Stimulated activated CD8-positive, alpha-beta memory T cell treated with anti-CD3 and anti-CD28 coated beads, Interleukin-7, amount 100 ng/mL, for 24 hours (primary cell): ENCODE measurements at places on chromosomes 12 and 14.

DNA sequence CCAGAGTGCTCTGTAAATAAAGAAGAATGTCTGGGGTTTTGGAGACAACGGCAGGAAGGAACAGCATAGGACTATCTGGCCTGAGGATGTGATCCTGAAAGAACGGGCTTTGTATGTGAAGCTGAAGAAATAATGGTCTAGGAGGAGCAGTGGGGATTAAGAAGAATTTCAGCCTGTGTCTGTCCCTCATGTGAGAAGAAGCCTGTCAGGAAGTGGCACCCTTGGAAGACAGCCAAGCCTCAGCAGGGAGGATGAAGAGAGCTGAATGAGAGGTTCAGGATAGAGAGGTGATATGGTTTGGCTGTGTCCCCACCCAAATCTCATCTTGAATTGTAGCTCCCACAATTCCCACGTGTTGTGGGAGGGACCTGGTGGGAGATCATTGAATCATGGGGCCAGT is 56.9 kb upstream of the TCL1A start:
- DNase-seq: no peak

- no peak for DNase-seq
Observed at GRCh38 chr14:71597955-71598660, 334.1 kb upstream of the RGS6 start.

DNA sequence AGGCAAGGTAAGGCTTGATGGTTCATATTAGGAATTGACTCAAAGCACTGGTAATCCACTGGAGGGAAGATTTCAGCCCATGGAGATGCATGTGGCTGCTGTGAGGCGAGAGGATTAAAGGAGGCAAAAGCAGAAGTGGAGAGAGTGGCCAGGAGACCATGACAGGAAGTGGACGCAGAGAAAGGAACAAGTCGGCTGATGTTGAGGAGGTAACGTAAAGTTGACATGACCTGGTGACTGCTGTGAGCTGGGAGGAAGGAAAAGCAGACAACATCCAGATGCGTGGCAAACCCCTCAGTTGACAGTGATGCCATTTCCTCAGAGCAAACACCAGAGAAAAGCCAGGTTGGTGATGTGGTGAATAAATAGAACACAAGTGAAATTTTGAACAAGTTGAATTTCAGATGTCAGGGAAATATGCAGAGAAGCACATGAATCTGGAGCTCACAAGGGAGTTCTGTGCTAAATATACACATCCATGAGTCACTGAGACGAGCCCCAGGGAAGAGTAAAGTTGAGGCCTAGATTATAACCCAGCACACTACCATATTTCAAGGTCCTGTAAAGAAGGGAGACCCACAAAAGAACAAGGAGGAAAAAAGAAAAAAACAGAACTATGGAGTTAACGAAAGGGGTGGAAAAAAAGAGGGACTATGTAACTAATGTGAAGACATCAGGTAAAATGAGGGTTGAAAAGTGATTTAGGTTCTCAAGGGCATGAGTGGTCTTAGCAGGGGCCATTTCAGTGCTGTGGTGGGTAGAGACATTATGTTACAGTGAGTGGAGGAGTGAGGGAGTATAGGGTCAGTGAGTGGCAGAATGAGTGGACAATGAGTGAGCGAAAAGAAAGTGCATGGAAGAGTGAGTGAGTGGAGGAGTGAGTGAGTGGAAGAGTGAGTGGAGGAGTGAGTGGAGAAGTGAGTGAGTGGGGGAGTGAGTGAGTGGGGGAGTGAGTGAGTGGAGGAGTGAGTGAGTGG is 61.6 kb upstream of the GZMB start:
- DNase-seq: no peak

DNA sequence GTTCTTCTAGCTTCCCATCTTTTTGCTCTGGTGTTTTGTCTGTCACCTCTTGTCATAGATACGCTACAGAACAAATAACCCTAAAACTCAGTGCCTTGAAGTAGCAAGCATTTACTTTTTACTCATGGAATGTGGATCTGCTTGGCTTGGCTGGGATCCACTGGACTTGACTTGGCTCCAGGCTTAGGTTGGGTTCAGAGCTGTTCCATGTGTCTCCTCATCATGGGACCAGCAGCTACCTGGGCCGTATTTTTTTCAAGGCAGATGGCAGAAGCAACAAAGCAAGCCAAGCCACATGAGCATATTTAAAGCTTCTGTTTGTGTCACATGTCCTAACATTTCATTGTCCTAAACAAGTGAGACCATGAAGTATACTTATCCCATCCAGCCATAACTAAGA is 48.7 kb upstream of the ATF1 start:
- DNase-seq: no peak

DNA sequence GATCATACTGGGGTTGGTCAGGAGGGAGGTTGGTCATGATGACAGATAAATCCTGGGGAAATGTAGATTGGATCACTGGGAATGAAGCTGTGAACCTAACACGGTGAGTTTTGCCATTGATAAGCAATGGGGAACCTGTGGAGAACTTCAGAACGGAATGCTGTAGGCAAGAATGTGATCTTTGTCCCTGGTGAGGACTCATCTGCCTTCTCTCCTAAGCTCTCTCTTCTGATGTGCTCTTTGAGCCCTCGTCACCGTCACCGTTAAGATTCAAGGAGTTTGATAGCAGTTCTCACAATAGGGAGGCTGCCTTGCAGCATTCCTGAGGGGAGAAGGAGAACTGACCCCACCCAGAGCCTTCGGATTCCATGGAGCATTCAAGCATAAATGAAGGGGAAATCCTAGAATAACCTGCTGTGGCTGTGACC is 217.6 kb downstream of the ANO6 start:
- no peak for DNase-seq

GRCh38 chr12:104740668-104741067 is 217.4 kb downstream of the SLC41A2 start:
- DNase-seq: no peak

GRCh38 chr12:109863847-109864712 is 16.3 kb downstream of the GLTP start:
- no peak for DNase-seq

DNA sequence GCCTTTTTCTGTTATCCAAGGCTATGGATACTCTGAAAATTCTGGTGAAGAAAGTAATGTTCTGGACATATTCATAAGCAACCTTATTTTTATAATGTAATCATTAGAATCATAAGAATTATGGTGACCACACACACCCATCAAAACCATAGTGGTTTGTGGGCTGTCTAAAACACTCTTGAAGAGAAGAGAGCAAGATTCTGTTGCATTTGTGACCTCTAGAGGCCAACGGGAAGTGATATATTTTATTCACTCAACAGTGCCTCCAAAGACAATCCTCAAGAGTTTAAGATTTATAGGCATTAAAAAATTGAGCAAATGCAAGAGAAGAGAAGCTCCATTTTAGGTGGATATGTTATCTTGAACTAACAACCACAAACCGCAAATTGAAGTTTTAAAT is 68.5 kb upstream of the LGR5 start:
- no peak for DNase-seq

DNA sequence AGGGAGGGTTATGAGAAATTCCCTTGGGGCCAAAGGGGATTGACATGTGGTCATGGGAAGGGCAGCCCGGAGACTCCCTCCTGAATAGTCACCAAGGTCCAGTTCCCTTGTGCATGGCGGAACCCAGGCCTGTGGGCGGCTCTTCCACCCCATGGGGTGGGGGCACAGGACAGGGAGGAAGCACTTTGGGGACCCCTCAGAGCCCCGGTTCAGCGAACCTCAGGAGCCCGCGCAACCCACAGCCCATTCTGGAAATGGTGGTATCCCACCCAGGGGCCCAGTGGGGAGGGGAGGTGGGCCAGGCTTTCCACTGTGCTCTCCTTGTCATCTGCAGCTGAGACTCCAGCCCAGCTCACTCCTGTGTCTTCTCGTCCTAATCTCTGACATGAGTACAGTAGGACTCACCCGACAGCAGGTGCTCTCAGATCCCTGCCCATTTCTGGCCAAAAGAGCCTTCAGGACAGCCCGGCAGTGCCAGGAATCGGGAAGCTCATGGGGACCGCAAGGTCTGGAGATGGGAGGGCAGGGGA is 255.2 kb upstream of the SFSWAP start:
- DNase-seq: no peak

DNA sequence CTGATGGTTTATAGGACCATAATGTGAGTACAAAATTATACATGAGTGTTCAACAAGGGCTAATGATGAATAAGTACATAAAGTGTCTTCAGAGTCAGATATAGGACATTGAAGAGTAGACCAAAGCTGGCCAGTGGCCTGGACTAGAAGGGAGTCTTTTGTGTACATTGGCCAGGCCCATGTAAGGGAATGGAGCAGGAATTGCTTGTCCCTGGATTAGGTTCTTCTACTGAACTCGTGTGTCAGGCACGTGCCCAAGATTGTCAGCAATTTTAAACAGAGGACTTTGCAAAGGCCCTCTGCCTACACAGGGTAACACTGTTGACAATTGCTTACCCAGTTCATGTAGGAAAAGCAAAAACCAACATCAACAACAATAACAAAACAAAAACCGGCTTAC is 196.0 kb upstream of the SEL1L start:
- DNase-seq: no peak

DNA sequence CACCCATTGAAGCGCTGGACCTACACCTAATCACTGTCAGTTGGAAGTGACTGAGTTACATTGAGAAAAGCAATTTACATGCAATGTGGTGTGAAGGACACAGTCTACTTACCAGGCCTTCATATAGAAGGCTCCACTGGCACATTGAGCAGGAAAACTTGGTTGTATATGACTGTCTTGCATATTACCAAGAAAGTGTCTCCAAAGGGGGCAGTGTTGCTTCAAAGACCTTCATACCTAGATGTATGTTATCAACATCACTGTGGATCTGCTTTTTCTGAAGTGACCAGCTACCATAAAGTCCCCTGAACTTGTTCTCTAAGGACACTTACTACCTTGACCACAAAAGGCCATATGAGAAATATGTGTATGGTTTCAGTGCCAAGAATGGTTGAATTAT is 64.1 kb downstream of the NELL2 start:
- DNase-seq: no peak

GRCh38 chr12:57250541-57250940 is 446 bp downstream of the STAC3 start:
- no peak for DNase-seq

GRCh38 chr14:95663226-95663797 is 22.9 kb upstream of the TCL1B start:
- DNase-seq: no peak

- DNase-seq: no peak
Observed at GRCh38 chr12:71546322-71546861, 106.8 kb downstream of the LGR5 start.

DNA sequence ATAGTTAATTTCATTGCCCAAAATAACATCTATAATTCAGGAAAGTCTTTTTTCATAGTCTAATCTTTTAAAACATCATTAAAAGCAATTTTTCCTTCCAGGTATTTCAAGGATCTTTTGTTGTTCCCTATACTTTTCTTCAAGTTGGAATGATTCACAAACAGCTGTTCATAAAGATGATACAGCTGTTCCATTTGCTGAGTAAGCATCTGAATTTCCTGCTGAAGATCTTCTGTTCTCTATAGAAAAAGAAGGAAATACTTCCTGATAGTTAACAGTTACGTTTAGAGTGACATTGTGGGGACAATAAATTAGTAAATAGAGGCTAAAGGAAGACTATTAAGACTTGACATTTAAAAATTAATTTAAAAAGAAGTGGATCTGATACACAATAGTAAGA is 30.3 kb upstream of the ESR2 start:
- no peak for DNase-seq

- no peak for DNase-seq
Observed at GRCh38 chr12:19872621-19873540, 433.6 kb downstream of the AEBP2 start.

GRCh38 chr14:67486890-67487289 is 1.6 kb downstream of the TMEM229B start:
- no peak for DNase-seq

DNA sequence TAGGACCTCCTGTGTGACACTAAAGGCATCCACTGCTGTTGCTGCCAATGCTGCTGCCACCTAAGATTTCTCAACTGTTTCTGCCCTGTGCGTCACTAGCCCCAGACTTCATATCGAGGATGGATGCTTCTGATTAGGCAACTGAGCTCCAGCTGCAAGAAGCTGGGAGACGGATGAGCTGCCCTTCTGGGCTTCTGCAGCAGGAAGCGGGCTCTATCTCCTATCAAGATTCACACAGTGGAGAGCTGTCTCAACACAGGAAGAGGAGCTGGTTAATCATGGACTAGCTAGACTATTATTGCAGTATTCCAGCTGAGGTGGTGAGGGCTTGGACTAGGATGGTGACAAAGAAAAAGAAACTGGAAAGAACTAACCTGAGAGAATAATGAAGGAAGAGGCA is 59.2 kb upstream of the PELI2 start:
- DNase-seq: no peak

DNA sequence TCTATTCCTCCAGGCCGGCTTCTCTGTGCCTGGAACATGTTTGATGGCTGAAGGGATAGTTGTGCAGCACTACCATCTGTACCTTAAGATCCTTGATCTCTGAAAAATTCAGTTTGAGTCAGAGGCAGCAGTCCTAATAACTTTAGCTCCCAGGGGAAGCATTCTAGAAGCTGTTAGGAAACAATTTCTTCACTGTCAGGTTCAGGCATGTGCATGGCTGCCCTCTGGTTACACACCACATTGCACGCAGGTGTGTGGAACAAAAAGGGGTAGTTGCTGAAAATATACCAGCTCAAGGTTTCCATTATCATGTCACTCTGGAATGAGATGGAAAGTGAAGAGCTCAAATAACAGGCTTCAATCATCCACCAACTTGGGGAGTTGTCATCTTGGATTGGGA is 80.1 kb downstream of the CHST11 start:
- DNase-seq: no peak

- no peak for DNase-seq
Observed at GRCh38 chr14:73599499-73599898, 7.8 kb downstream of the ACOT4 start.

GRCh38 chr12:65800937-65801336 is 23.3 kb upstream of the HMGA2 start:
- no peak for DNase-seq

GRCh38 chr12:49030119-49030518 is 11.5 kb upstream of the PRKAG1 start:
- DNase-seq: no peak

GRCh38 chr12:7859552-7859951 is 13.2 kb downstream of the SLC2A14 start:
- no peak for DNase-seq

DNA sequence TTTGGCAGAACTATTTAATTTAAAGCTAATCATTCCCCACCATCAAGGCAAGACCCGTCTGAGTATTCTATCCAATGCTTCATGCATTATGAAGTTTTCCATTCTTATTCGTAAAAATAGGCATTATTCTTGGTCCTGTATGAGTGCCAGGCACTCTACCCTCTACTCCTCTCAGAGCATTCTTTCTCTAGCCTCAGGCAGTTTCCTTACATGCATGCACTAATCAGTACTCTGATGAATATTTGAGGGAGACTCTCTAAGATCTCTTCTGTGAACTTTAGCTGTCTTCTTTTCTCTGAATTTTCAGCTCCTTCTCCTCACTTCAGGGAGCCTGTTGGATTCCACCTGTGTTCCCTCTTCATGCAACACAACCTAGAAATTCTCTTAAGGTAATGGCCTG is 334.7 kb downstream of the RAD51B start:
- no peak for DNase-seq

GRCh38 chr12:30395190-30395589 is 300.5 kb downstream of the IPO8 start:
- DNase-seq: no peak

GRCh38 chr12:120404271-120404670 is 33.6 kb upstream of the COX6A1 start:
- DNase-seq: no peak
